ENCODE measurements at places on chromosomes 12 and 14. TPM values are rescaled to one million over a fixed set of nuclear protein-coding genes. Genes with fewer than 3 reads are reported as not detected.

DNA sequence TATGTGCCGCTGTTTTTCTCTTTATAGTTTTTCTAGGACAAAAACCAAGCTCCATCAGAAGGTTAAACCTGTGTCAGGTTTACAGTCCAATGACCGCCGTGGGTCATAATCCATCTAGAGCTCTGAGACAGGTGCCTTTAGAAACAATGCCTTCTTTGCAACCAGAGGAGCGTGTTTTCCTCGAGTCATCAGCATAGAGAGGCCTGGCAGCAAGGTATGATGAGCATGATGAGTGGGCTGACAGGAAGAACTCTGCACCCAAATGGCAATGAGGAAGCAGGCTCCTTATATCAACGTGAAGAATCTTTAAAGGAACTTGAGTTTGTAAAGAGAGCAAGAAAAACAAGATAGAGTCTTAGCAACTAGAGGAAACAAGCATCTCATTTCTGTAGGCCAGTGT, 60.5 kb upstream of the NUDT4 start:
- no peak for DNase-seq
- no peak overlapping the region for H3K4me3 ChIP-seq
- H3K4me1 ChIP-seq: peaks cover 5% of the 10 kb centered on the region
- no peaks in the 10 kb centered on the region for H3K27me3 ChIP-seq
- no peak overlapping the region for H3K27ac ChIP-seq
- H3K36me3 ChIP-seq: no peaks in the 10 kb centered on the region

DNA sequence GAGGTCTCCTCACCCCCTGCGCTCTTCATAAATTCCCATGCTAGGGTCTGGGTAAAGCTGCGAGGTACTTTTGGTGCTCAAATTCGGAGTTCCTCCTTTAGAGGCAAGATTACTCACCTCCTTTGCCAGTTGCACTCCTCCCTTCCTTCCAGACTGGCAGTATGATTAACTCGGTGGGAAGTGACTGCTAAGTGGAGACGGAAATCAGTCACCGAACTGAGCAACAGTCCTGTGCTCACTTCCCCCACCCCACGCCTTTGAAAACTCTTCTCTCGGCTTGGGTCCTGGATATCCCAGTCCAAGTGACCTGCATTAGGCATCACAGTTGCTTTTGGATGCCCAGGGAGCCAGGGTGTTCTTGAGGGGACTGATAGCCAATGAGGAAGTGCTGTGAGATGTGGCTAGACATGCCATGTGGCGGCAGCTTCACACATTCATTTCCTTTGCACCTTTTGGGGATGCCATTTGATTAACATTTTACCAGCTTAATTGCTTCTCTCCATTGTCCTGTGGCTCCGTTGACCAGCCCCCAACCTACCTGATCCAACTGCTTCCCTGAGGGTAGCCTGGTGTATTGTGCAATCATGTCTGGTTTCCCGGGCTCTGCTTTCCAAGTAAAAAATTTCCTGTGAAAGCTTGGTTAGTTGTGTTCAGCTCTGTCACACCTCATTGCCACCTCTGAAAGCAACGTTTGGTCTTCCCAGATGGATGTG, 840 bp downstream of the PNP start:
- no peaks in the 10 kb centered on the region for H3K36me3 ChIP-seq
- H3K4me1 ChIP-seq: peaks cover 14% of the 10 kb centered on the region
- H3K27ac ChIP-seq: peak overlapping the region; percentile 95
- H3K4me3 ChIP-seq: peak overlapping the region; percentile 82
- peaks cover 7% of the 10 kb centered on the region for H3K27me3 ChIP-seq

The LYZ gene
- 178 TPM for polyA plus RNA-seq

The SIX6 gene
- not detected for polyA plus RNA-seq

DNA sequence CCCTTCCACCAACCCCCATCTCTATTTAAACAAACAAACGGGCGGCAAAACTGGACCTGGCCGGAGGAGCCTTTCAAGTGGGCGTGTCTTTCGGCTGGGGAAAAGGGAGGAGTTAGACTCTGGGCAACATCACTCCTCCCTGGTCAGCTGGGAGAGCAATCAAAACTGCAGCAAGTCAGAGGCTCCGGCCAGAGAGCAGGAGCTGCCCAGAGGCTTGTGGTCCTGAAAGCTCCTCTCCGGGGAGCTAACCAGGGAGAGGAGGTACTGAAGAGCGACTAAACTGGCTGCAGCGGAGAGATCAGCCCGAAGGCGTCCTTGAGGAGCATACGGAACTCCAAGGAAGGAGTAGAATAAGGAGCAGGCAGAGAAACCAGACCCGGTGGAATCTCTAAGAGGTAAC, at the start of gene NEUROD4:
TSS of gene NEUROD4 (plus strand) at position 191 of the 400 bp plus-strand sequence. CDS start 6,466 bp downstream, outside the sequence.
- no peaks in the 10 kb centered on the region for H3K4me1 ChIP-seq
- peak; percentile 72 for DNase-seq
- no peaks in the 10 kb centered on the region for H3K36me3 ChIP-seq
- H3K27me3 ChIP-seq: no peaks in the 10 kb centered on the region

- H3K36me3 ChIP-seq: no peaks in the 10 kb centered on the region
- H3K4me3 ChIP-seq: no peak overlapping the region
- H3K4me1 ChIP-seq: peaks cover 7% of the 10 kb centered on the region
- H3K27ac ChIP-seq: no peak overlapping the region
- no peak for DNase-seq
- no peaks in the 10 kb centered on the region for H3K27me3 ChIP-seq
Observed at GRCh38 chr14:53002576-53002975, 51.7 kb upstream of the FERMT2 start.

All from lung (tissue), 17 donors.